ENCODE measurements at places on chromosomes 12 and 14. TPM values are rescaled to one million over a fixed set of nuclear protein-coding genes. Genes with fewer than 3 reads are reported as not detected.

Gene FGD6
- 46.9 TPM for total RNA-seq

Gene POTEM
- total RNA-seq = not detected

DNA sequence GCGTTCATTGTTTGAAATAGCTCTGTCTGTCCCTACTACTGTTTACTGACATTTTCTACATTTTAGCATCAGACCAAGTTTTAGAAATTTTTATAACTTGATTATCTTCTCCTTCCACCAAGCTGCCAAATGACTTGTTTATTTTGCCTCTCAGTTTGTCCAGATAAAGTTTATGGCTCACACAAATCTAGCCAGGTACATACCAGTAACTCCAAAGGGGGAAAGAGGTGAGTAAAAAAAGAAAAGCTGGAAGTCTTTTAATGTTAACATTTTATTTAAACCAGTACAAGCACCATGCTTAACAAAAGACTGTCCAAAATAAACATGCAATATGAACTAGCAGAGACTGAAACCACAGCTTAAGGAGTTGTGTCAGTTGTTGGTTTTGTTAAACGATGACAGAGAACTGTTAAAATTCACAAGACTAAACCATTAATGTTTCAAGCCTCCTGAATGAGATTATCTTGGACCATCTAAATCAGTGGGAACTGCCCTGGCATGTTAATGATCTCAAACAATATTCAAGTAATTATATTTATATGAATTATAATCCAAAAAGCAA, 14.5 kb downstream of the GMFB start:
- H3K4me3 ChIP-seq = no peak overlapping the region
- no peaks in the 10 kb centered on the region for H3K27me3 ChIP-seq
- no peaks in the 10 kb centered on the region for H3K4me1 ChIP-seq
- no peak for DNase-seq
- H3K27ac ChIP-seq = no peak overlapping the region
- H3K36me3 ChIP-seq = peaks cover 13% of the 10 kb centered on the region

DNA sequence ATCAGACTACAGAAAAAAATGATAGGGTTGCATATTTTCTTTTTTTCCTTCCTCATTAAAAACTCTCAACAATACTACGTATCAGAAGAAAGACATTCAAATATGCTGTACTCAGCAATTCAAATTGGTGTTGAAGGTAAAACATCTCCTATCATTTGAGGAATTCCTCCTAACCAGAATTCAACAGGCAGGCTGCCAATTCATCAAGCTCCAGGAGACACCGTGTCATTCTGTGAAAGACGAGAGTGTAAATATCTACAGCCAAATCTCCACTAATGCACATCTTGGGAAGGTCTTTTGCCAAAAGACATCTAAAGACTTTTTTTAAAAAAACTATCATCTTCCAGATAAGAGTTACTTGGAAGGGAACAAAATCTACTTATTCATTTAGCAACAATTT, 26.6 kb downstream of the NT5DC3 start:
- H3K4me3 ChIP-seq = no peak overlapping the region
- peaks cover 5% of the 10 kb centered on the region for H3K36me3 ChIP-seq
- DNase-seq = no peak
- no peaks in the 10 kb centered on the region for H3K27me3 ChIP-seq

GRCh38 chr14:36333119-36333518, 12.7 kb upstream of the MBIP start:
- no peaks in the 10 kb centered on the region for H3K4me1 ChIP-seq
- no peak for DNase-seq
- H3K27me3 ChIP-seq = peaks cover 4% of the 10 kb centered on the region
- no peak overlapping the region for H3K4me3 ChIP-seq

- no peak overlapping the region for H3K4me3 ChIP-seq
- no peak overlapping the region for H3K27ac ChIP-seq
- no peaks in the 10 kb centered on the region for H3K27me3 ChIP-seq
- DNase-seq = no peak
- H3K36me3 ChIP-seq = no peaks in the 10 kb centered on the region
Observed at GRCh38 chr12:32179011-32179395, 72.4 kb downstream of the BICD1 start.

- DNase-seq = no peak
- no peak overlapping the region for H3K27ac ChIP-seq
- H3K36me3 ChIP-seq = no peaks in the 10 kb centered on the region
- no peaks in the 10 kb centered on the region for H3K27me3 ChIP-seq
- H3K4me1 ChIP-seq = no peaks in the 10 kb centered on the region
Observed at GRCh38 chr12:88273875-88274274, 131.8 kb downstream of the TMTC3 start.

GRCh38 chr14:27184427-27184826, 586.6 kb upstream of the NOVA1 start:
- H3K4me3 ChIP-seq = no peak overlapping the region
- DNase-seq = no peak
- H3K27ac ChIP-seq = no peak overlapping the region
- H3K36me3 ChIP-seq = no peaks in the 10 kb centered on the region

GRCh38 chr14:51750542-51750941, 98.8 kb downstream of the FRMD6 start:
- no peak for DNase-seq
- no peaks in the 10 kb centered on the region for H3K27me3 ChIP-seq
- no peaks in the 10 kb centered on the region for H3K36me3 ChIP-seq

All from suprapubic skin (tissue), 4 donors.